ENCODE measurements at places on chromosomes 2 and 18.

GRCh38 chr2:40158781-40159180 lies 293.1 kb downstream of the SLC8A1 start:
- no peak for DNase-seq

DNA sequence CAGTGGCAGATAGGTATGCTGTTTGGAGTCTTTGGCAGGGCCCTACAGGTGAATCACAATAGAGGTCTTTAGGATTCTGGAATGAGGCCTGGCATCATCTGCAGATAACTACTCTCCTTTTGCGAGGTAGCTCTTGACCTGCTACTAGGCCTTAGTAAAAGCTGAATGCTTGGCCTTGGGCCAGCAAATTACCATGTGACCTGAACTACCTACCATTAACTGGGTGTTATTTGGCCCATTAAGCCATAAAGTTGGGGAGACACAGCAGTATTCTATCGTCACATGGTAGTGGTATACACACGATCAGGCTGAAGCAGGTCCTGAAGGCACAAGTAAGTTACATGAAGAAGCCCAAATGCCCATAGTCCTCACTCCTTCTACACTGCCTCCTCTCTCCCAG lies 178.2 kb downstream of the PPP1R1C start:
- DNase-seq: no peak

DNA sequence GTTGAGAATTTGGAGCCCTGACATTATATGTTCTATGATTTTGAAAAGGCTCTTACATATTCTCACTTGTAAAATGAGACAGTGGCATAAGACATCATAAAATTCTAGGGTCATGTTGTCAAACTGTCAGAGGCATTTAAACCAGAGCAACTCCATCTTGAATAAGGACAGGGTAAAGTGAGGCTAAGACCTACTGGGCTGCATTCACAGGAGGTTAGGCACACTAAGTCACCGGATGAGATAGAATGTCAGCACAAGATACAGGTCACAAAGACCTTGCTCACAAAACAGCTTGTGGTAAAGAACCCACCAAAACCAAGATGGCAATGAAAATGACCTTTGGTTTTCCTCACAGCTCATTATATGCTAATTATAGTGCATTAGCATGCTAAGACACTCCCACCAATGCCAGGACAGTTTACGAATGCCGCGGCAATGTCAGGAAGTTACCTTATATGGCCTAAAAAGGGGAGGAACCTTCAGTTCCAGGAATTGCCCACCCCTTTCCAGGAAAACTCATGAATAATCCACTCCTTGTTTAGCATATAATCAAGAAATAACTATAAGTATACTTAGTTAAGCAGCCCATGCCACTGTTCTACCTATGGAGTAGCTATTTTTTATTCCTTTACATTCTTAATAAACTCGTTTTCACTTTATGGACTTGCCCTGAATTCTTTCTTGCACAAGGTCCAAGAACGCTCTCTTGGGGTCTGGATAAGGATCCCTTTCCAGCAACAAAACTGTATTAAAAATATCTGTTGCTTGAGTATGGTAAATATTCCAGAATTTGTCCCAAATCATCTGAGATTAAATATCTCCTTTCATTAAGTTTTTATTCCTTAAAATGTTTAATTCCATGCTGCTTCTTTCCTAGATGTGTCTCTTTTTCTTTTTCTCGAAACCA lies 406.4 kb downstream of the METTL4 start:
- no peak for DNase-seq

- DNase-seq: no peak
These were observed 13.2 kb upstream of the CEP68 start for GRCh38 chr2:65043001-65043400.

GRCh38 chr2:10325278-10326145 lies 22.8 kb downstream of the HPCAL1 start:
- DNase-seq: no peak

DNA sequence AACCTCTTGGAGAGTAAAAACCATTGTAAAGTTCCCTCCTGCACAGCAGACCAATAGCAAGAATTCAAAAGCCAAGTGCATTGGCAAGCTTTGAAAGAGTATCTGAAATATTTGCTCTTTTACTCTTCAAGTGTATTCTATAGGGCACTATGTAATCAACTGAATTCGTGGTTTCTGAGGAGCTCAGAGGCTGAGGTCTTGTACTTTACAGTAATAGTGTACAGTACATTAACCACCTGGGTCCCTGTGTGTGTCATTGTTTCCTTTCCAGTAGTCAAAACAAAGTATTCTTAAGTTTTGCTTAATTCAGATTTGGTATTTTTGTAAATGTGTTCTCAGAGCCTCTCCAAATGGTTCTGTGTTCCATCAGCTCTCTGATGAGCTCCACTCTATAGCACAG lies 769.7 kb downstream of the LRRTM4 start:
- DNase-seq: no peak

DNA sequence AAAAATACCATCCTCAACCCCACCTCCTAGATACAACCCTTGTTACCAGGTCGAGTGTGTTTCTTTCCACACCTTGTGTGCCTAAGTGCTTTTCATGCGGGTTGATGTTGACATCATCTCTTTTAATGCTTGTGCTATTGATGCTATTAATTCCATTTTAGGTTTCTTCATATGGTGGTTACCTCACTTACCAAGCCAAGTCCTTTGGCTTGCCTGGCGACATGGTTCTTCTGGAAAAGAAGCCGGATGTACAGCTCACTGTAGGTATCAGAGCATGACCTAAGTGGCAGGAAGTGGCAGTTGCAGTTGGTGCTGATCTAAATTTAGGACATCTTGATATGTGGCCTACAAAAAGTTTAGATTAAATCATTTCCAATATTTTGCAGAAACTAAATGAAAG lies 149.9 kb upstream of the TTC39C start:
- no peak for DNase-seq

DNA sequence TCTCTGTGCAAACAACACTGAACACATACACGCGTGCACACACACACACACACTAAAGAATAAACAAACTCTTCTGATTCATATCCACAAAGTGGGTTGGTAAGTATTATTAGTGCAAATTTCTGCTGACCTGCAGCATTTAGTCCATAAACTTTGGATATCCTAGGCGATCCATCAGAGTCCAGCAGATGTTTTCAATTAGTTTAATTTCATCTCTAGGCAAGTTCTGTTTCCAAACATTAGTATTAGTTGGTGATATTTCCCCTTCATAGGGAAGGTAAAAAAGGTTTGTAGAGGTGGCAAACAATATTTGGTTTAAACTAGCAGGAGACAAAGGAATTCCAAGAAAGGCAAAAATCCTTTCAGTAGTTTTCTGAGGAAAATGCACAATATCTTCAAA lies 5.7 kb downstream of the DSEL start:
- DNase-seq: no peak

DNA sequence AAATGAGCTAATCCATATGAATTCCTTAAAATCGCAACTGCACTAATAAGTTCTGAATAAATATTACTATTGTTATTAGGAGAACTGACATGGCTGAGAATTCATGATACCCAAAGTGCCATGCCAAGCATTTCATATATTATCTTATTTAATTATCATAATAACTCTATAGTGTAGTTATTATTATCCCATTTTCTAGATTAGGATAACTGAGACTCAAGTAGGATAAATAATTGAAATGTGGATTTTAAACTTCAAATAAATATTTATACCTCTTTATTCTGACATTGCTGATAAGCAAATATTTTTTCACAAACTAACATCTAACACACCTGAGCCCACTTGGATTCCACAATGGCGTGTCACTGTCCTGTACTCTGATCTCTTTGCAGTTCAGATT lies 492.7 kb downstream of the IRS1 start:
- DNase-seq: no peak

- DNase-seq: no peak
These were observed 540.6 kb upstream of the GCFC2 start for GRCh38 chr2:76251342-76251741.

- no peak for DNase-seq
These were observed 111.7 kb downstream of the BCL2 start for GRCh38 chr18:63207835-63208234.

DNA sequence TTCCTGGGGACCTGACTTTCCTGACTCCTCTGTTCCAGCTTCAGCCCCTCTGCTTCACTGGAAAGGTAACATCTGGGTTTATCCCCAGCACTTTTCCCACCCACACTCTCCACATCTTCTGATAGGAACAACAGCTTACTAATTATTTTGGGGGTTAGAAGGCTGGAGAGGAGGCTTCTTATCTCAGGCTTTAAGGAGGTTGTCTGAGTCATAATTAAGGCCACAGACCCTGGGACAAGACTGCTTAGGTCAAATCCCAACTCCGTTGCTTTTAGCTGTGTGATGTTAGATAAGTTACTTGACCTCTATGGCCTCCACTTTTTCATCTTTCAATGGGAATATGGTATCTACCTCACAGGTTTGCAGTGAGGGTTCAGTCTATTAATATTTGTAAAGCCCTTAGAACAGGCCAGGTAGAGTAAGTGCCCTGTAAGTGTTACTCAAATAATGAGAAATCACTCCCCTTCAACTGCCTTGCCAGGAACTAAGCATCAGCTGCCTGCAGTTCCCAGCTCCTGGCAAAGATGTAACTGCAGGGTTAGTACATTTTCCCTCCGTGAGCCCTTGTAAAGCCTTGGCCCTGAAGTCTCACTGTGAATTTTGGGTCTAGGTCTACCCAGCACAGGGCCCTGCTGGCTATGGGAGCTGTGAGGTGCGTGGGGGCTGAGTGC lies 123.6 kb downstream of the MTX2 start:
- no peak for DNase-seq

DNA sequence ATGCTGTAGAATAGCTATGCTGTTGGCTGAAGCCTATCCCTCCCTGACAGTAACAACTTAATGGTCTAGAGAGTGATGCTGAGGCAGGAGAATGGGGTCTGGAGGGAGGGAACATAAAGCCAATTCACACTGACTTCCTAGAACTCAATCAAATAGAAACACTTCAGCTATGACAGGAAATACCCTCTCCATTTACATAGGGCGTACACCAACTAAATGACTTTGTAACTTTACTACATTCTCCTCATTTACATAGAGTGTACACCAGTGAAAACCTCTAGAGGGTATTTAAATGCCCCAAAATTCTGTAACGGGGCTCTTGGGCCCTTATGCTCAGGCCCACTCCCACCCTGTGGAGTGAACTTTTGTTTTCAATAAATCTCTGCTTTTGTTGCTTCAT lies 41.5 kb downstream of the YPEL5 start:
- DNase-seq: no peak

All from T follicular helper cell (primary cell).